Fibroblast of skin of right quadriceps (primary cell): ENCODE measurements at places on chromosomes 4 and X.
A peak's percentile ranks its signal among the peaks of the same experiment; 100 is the strongest.

- DNase-seq = no peak
Measured at GRCh38 chr4:123463869-123464268, 67.3 kb downstream of the SPRY1 start.

DNA sequence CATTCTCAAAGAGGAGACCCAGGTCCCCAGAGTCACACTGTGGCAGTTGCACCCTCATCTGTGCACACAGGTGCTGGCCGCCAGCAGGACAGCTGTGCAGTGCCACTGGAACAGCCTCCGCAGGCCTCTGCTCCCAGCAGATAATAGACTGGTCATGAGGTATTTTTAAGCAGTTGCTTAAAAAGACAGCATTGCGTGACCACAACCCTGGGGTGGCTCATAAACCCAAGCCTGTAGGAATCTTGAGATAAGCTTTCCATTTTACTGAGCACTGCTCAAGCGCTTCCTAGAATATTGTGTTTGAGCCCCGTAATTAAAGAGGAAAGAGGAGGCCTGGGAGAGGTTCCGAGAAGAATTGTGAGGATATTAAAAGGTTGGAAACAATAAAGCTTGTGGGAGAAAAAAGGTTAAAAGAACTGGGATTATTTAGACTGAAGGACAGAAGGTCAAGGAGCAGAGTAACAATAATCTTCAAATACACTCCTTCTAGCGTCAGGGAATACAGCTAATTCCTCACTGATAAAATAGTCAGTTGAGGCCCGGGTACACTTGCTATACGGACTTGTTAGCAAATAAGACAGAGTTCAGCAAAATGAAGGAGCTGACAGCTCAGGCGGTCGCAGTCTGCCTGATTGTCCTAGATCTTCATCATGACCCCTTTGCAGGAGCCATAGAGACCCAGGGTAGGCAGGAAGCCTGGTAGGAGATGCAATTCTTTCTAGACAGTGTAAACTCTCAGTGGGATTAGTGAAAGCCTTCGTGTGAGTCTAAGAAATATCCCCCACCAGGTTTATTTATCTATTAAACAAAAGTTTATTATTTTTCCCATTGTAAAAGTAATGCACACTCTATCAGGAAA lies 86.2 kb upstream of the KIT start:
- no peak for DNase-seq

GRCh38 chr4:29278585-29278984 lies 1441.6 kb upstream of the PCDH7 start:
- peak; percentile 42 for DNase-seq

DNA sequence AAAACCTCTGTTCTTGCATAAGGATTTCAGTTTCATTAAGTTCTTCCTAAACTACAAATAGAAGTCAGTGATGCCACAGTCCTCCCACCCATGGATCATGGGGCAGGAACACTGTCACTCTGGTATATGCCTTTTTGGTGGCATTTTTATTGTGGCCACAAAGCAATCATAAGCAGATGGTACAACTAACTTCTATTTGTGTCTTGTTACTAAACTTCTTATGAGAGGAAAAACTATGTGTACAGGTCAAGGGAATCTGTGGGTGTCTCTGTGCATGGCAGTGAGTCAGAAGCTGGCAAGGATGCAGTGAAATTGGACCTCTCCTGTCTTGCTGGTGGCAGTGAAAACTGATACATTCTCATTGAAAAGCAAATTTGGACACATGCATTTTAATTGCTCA lies 245.0 kb upstream of the GPC4 start:
- peak; percentile 74 for DNase-seq

GRCh38 chr4:80306260-80306659 lies 29.3 kb upstream of the CFAP299 start:
- DNase-seq = peak; percentile 66

- DNase-seq = peak; percentile 39
Measured at GRCh38 chr4:54440394-54441136, 211.5 kb downstream of the PDGFRA start.

DNA sequence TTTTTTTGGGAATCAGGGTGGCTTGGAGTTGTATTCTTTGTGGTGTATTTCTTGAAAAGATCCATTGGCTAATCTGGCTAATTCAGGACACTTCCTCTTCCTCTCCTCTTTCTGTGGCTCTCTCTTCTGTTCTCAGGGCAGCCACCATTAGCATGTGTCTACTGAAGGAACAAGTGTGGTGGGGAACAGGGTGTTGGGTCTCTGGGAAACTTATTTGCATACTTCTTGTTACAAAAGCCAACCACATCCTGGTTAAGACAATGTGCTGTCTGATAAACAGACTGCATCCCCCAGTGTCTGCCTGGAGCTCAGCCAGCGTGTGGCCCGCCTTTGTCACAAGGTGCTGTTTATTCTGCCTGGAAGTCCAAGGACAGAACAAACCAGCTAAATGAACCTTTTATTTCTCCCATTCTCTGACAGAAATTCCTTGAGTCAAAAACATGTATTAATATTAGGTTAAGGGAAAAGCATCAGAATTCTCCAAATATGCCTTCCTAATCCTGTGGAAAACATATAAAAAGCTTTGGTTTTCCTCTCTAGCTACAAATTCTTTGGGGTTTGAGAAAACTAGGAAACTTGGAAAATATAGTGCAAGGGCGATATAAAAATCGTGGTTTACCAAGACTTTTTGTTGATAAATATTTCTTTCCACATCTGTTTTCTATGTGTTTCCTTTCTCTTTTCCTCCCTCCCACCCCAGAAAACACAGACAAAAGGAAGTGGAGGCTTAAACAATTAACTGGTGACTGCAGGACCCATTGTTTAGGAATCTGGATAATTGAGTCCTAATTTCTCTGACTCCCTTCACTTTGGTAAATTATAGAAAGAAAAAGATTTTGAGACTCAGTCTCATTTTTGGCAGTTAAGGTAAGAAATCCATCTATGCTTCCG lies 203.6 kb downstream of the SPRY1 start:
- DNase-seq = peak; percentile 41

DNA sequence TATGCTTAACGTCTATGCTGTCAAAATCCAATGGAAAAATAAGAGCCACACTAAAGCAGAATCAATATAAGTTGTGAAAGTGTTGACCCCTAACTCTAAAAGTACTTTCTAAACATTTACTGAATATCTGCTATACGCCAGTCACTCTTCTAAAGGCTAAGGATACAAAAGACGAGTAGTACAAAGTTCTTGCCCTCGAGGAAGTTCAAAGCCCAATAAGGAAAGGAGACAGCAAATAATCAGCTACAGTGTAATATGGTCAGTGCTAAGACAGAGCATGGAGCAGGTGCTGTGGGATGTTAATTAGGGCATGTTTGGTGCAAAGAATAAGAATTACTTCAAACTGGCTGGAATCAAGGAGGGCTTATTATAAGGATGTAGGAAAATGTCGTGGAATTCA lies 31.6 kb upstream of the TMEM150C start:
- no peak for DNase-seq

DNA sequence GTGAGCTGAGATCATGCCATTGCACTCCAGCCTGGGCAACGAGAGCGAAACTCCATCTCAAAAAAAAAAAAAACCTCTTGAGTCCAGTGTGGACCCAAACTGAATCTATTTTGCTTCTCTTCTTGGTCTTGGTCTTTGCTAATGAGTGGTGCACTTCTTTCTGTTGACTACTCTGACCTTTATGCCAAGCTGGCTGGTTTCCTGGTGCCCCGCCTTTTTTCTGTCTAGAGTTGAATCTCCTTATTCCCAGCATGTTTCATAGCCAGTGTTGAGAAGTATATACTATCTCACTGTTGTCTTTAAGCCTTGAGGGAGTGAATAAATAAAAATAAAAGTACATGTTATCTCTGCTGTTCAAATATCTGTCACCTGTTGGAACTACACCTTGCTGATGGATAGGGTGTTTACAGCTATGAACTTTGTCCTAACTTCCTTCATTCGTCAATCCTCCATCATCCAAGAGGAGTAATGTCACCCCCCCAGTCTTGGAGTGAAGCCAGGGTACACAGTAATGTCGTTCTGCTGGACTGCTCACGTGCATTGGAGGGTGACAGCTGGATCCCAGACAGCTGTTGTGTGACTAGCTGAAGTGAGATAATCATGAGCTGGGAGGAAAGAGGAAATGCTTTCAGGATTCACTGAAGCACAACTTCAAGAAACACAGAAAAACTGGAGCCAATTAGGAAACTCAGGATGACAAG lies 99.3 kb upstream of the PRKG2 start:
- DNase-seq = peak; percentile 82

DNA sequence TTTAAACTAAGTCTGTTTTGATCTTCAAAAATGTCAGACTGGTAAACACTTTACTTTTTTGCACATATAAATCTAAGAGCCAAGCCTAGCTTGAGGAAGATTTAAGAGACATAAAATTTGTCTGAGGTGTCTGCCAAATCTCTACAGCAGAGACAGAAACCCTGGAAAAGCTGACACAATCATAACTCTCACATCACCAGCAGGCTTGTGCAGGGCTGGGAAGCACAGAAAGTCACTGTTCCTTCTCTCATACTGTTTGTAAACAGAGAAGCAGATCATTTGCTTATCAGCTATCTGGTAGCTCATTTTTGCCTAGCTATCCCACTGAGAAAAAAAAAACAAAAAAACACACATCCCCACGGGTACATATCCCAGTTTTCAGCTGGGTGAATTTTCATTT lies 7.0 kb downstream of the ENOX2 start:
- no peak for DNase-seq

- DNase-seq = no peak
Measured at GRCh38 chrX:24005867-24006266, 21.1 kb downstream of the KLHL15 start.

DNA sequence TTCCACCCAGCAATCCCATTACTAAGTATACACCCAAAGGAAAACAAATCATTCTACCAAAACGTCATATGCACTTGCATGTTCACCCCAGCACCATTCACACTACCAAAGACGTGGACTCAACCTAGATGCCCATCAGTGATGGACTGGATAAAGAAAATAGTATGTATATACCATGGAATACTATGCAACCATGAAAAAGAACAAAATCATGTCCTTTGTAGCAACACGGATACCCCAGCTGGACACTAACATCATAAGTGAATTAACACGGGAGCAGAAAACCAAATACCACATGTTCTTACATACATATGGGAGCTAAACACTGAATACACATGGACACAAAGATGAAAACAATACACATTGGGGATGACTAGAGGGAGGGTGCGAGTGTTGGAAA lies 309.1 kb upstream of the KLF3 start:
- DNase-seq = no peak

GRCh38 chr4:118087366-118087765 lies 53.1 kb downstream of the NDST3 start:
- DNase-seq = no peak

GRCh38 chr4:6612961-6613675 lies 27.4 kb upstream of the MRFAP1 start:
- DNase-seq = no peak

DNA sequence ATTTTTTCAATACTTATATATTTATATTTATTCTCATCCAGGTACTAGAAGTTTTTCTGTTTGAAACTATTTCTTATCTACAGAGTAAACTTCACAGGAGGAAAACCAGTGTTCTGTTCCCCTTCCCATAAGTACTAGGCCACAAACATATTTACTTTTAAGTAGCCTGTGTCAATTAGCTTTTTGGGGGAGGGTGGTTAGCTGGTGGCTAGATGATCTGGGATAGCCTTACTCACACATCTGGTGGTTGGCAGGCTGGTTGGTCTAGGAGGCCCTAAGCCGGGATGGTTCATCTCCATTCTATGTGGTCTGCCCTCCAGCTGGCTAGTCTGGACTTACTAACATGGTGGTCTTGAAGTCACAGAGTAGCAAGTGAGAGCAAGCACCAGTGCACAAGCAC lies 6.2 kb downstream of the JADE3 start:
- no peak for DNase-seq

- DNase-seq = no peak
Measured at GRCh38 chr4:64495946-64496345, 86.7 kb upstream of the TECRL start.

GRCh38 chrX:40098264-40099054 lies 701 bp upstream of the BCOR start:
- peak; percentile 64 for DNase-seq
